Esophagus squamous epithelium (tissue), 5 donors: ENCODE measurements at places on chromosomes 1 and 21.

DNA sequence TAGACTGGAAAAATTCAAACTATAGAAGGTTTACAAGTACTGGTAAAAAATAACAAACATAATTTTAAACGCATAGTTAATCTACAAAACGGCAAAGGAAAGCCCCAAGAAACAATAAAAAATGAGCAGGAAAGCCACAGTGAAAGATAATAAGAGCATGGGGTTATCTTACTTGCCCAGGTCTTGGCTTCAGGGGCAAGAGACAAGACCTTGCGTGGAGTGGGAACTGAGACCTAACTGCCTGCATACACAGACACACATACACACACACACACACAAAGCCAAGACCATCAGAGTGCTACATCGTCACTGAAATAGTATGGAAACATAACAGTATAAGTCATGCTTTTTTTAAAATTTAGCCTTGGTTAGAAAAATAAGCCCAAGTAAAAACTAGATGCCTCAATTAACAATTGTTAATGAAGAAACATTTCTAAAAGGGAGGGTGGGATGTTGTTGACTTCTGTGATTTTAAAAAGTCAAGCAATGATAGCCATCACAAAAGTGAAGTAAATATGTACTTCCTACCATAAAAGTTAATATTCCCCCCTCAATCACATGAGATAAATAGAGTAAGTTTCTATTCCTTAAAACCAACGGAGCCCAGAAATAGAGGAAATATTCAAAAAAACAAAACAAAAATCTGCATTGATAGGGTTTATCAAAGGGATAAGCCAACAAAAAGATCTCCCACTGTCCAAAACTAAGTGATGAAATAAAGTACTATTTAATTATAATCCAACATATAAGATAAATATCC lies 29.4 kb upstream of the CRP start:
- no peak for DNase-seq

DNA sequence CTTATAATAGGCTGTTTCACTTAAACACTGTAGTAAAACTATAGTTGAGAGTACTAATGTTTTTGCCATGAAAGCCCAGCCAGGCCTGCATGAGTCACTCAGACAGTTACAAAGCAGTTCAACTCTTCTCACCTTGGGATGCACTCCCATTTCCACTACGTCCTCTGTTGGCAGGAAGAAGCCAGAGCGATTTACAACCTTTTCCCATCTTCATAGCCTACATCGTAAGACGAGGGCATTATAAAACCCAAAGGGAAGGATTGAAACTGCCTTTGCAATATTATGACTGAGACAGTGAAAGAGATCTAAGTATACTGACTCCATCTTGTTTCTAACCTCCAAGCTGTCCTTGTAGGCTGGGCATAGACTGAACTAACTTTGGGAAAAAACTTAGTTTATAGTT lies 71.8 kb upstream of the CSF1 start:
- no peak for DNase-seq

GRCh38 chr1:178768423-178768822 lies 43.4 kb downstream of the RALGPS2 start:
- no peak for DNase-seq

DNA sequence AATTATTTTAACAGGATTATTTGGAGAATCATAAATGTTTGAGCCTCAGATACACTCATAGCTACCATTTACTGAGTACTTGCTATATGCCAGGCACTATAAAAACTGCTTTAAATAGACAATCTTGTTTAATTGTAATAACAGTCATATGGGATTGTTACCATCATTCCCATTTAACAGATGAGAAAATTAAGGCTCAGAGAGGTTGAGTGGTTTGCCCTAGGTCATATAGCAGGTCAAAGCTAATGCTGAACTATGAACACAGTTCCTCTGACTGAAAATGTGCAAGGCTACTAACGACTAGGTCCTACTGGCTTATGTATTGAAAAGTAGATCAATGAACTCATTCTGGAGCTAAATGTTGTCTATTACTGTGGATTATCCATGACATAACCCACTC lies 63.4 kb downstream of the DDR2 start:
- DNase-seq = no peak

DNA sequence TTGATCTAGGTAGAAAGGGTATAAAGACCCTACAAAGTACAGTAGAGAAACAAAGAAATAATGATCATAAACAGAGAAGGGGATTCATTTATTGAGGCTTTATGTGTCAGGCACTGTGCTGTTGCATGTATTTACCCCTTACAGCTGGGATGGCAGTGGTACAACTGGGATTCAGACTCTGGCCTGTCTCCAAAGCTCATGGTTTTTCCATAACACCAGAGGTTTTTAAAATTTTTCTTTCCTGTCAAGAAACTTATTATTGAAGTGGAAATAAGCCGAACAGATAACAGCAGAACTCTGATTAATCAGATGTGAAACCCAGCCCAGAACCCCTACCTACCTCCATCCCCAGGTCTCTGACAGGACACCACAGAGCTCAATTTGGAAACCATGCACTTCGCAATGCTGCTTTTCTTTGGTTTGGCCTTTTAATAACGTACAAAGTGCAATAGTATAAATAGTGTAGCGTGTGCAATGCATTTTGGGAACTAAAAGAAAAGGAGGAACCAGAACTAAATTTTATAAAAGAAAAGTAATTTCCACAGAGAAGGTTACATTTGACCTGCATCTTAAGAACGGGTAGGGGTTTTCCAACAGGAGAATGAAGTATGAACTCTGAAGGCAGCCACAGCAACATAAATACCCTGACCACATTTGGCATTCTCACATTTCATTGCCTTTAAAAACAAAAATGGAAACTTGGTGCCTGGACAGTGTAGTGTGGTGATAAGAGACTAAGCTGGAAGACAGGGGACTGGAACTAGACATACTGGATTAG lies 92.0 kb upstream of the S1PR1 start:
- no peak for DNase-seq

- DNase-seq = no peak
Measured at GRCh38 chr21:27466140-27466539, 499.3 kb upstream of the ADAMTS5 start.

GRCh38 chr1:182164273-182164672 lies 102.8 kb upstream of the ZNF648 start:
- no peak for DNase-seq

- no peak for DNase-seq
Measured at GRCh38 chr1:222263791-222264190, 284.1 kb downstream of the HHIPL2 start.

DNA sequence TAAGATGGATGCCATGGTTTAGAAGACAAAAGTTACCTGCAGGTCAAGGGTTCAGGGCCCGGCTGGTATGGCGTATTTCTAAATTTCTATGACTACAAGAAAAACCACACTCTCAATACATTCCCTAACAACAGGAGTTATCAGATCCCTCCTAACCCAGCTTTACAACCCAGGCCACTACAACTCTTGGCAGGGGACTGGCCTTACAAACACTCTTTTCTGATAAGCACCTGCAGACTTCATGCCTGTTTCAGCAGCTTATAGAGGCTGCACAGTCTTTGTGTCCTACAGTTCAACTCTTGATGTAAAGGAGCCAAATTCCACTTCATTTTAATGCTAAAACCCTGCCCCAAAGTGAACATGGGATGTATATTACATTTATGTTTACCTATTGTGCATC lies 461.4 kb downstream of the SIPA1L2 start:
- no peak for DNase-seq
